HuH-7 (cell line): ENCODE measurements at places on chromosomes 2 and 18.
A peak's percentile ranks its signal among the peaks of the same experiment; 100 is the strongest.

DNA sequence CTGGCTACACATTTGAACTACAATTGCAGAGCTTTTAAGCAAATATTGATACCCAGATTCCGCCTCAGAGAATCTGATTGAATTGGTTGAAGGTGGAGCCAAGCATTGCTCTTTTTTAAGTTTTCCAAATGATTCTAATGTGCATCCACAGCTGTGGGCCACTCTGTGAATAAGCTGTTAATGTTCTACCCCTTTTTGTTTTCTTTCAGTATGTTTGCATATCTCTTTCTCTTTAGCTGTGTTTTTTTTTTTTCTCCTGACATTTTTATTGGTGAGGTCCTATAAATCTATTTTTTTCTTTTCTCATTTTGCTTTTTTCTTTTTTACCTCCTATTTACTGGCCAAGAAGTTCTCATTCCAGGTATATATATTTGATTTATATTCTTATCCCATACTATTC lies 6.5 kb downstream of the SCN3A start:
- no peak for DNase-seq

DNA sequence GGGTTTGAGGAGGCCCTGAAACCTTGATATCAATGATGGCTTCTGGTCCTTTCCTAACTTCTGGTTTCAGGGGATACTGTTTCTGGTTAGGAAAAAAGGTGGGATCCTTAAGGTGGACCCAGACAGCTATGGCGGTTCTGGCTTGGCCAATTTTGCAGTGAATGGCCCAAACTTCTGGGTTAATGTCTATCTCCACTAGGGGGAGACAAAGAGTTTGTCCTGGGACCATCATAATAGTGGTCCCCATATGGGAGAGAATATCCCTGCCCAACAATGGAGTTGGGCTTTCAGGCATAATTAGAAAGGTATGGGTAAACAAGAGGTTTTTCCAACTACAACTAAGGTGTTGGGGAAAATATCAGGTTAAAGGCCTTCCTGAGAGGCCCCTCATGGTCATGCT lies 273.5 kb downstream of the CALCRL start:
- DNase-seq: no peak

DNA sequence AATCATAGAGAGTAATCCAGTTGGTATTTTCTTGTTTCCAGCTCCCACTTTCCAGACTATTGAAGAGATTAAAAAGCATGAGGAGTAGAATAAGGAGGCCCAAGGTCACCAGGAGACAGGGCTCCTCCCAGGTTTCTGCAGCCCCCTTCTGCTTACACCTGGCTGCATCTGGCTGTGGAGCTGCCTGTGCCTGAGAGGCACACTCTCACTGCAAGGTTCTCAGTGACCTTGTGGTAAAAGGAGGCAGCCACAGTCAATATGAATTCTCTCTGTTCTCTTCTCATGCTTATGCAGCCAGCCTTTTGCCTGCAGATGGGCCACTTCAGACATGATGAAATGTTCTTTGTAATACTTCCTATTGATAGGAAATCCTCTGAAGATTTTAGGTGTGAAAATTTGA lies 233.7 kb downstream of the MYO3B start:
- DNase-seq: no peak

GRCh38 chr18:45891806-45892205 lies 66.3 kb downstream of the SIGLEC15 start:
- DNase-seq: no peak

DNA sequence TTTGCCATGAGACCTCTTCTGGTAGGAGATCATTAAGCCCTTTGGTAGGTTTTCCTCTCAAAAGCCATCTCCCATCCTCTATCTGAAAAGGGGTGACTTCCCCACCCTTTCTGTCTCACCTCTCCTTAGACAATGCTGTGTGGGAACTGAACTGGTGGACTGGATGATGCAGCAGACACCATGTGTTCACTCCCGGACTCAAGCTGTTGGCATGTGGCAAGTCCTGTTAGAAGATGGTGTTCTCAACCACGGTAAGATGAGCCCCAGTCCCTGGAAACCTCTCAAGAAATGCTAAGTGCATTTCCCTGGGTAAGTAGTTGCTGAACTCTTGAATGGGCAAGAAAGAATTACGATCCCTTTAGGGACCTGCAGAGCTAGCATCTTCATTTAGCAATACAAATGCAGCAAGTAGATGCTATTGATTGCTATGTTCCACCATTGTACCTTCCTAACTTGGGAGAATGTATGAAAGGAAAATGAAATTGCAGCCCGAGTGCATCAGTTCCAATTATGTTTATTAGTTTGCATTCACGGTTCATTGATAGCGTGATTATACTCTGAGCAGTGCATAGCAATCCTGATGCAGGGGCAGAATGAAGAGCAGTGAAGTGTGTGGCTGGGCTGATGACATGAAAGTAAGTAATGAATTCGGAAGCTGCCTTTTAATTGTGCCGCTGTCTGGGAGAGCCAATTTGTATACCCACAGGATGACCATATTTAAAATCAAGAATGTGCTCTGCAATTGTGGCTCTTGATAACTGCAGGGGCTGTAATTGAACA lies 110.0 kb upstream of the MAP3K20 start:
- no peak for DNase-seq

GRCh38 chr2:1750933-1751766 lies 6.8 kb upstream of the PXDN start:
- peak; percentile 72 for DNase-seq

GRCh38 chr2:237048595-237048994 lies 37.1 kb upstream of the COPS8 start:
- no peak for DNase-seq

DNA sequence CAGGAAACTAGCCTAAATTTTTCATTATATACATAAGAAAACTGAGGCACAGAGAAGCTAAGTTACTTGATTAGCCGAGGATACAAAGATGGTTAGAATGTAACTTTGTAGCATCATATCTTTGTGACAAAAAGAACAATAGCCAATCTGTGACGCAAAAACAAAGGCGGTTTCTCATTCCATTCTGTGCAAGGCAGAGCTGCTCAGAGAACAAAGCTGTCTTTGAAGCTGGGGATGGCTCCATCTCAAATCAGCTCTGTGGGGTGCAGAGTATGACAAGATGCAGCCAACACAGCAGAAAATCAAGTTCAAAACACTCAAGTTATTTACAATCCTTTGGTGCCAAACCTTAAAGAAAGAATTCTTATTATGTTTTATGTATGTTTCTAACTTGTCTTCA lies 81.9 kb upstream of the VWC2L start:
- DNase-seq: no peak

GRCh38 chr2:82120115-82120514 lies 1815.6 kb upstream of the LRRTM1 start:
- DNase-seq: peak; percentile 11

DNA sequence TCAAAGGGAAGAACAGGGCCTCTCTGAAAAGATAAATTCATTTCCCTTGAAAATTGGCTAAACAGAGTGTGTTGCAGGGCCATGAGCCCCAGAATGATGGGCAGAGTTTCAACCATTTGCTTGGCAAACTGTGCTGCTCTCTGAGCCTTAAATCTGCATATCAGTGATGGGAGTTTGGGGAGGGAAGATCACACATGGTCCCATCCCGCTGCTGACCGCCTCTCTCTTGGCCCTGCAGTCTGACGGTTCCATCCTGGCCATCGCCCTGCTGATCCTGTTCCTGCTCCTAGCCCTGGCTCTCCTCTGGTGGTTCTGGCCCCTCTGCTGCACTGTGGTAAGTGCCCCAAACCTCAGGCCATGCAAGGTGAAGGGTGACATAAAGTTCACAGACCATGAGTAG lies 139.0 kb downstream of the ANTXR1 start:
- no peak for DNase-seq

DNA sequence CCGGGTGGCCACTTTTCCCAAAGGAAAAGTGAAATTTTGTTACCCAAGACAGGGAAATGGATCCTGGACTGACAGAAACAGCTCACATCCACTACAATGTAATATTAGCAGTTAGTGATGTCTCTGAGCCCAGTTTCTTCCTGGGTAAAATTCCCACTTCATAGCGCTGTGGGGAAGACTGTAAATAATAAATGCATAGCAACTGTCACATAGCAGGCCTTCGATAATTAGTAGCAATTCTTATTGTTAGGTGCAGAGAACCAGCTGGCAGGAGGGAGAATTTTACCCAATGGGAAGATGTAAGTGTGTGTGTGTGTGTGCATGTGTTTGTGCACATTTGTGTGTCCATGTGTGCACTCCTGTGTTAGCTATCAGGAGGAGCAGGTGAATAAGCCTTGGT lies 221.5 kb downstream of the SLC4A3 start:
- no peak for DNase-seq

DNA sequence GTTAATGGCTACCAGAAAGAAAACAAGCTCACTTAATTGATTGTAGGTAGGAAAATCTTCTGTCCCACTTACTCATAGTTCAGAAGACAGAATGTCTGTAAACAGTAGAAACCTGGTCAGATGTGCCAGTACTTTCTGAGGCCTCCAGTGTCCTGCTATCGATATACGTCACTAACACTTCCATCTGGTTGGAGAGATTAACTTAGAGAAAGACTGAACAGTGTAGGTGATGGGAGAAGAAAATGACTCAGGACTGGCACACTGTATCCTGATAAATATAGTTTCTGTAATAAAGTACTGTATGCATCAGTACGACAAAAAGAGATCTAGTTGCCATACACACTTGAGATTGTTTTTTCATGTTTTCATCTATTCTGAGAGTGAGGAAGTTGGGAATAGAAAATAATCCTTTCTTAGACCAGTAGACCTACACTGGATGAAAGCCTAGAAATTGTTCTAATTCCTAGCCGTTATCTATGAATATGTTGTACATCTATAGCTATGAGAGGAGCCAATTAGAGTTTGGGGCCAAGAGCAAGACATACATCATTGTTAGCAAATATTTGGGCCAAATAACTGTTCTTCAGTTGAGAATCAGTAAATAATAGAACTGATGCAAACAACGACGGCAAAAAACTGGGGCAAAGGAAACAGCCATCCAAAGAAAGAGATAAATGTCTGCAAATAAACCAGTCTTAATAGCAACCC lies 105.9 kb downstream of the NAT8 start:
- DNase-seq: no peak

GRCh38 chr2:26086155-26086637 lies 52.3 kb downstream of the RAB10 start:
- no peak for DNase-seq

- DNase-seq: no peak
Observed at GRCh38 chr2:189421644-189422043, 19.6 kb upstream of the WDR75 start.

GRCh38 chr2:149420053-149420963 lies 89.9 kb downstream of the LYPD6 start:
- DNase-seq: peak; percentile 51

GRCh38 chr18:25639596-25639995 lies 287.6 kb upstream of the ZNF521 start:
- no peak for DNase-seq

GRCh38 chr2:56502616-56503015 lies 318.8 kb downstream of the CCDC85A start:
- no peak for DNase-seq

DNA sequence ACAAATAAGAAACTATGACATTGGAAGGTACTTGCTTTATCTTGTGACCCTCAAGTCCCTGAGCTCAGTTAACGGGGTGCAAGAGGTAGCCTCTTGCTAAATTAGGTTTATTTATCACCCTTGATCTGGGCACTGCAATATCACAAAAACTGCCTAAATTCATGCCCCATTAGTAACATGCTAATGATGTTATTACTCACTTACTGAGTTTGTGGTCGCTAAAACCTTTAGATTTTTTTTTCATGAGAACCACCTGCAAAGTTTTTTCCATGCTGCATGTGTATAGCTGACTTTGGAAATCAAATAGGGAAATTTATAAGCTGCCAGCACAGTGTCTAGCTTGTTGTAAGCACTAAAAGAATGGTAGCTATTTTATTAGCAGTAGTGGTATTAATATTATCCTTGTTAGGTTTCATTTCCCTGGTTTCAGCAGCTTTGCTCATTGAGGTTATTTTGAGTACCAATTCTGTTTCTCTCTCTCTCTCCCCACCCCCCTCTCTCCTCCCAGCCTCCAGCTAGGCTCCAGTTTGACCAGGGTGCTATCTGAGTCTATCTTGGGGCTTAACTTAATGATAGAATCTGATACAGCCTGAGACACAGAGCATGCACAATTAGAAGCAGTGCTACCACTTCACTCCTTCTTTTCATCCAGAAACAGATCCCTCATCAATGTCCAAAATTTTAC lies 88.7 kb upstream of the ATP8B1 start:
- DNase-seq: no peak

- no peak for DNase-seq
Observed at GRCh38 chr2:3481736-3482362, 37.5 kb downstream of the ADI1 start.

DNA sequence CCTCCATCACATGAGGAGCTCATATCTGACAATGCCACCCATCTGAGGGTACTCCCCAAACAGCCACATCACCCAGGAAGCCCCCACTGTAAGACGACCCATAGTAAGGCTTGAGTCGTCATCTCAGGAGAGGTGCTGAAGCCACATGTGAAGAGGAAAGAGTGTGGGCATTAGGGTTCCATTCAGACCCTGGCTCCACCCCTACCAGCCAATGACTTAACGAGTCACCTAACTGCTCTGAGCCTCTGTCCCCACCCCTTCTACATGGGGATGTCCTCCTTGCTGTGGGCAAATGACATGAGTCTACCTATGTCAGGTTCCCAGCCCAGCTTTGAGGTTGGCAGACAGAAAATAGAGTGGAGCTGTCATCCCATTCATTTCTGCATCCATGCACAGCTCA lies 46.3 kb downstream of the C1QL2 start:
- no peak for DNase-seq
